ENCODE measurements at places on chromosomes 5 and 9. TPM values are rescaled to one million over a fixed set of nuclear protein-coding genes. Genes with fewer than 3 reads are reported as not detected.
A peak's percentile ranks its signal among the peaks of the same experiment; 100 is the strongest.

DNA sequence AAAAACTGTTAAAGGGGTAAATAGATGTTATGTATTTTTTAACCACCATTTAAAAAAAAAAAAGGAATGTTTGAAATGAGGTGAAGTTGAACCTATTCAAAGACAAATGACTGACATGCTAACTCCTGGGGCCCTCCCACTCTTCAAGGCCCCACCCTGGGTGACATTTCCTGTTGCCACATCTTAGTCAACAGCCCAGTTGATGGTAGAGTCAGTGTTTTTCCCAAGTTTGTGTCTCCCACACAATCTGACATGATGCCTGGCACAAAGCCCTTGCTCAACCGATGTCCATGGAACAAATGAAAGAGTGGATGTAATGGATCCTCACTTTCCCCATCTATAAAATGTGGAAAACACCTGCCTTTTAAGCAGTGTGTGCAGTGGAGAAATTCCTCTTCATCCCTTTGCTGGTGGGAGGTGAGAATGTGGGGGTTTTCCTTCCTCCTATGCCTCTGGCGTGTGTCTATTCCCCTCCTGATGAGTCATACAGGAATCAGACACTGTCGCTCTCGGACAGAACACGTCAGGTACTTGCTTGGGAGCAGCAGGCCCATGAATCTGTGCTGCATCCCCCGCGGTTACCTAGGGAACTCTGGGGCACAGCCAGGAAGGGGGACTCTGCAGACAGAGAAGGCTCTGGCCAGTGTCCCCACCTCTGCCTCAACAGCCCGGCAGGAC is 13.7 kb upstream of the ADRA1B start:
- peaks cover 2% of the 10 kb centered on the region for H3K27me3 ChIP-seq
- H3K4me1 ChIP-seq = no peaks in the 10 kb centered on the region
- H3K36me3 ChIP-seq = no peaks in the 10 kb centered on the region
- no peak overlapping the region for H3K27ac ChIP-seq

- H3K4me3 ChIP-seq = no peak overlapping the region
- no peaks in the 10 kb centered on the region for H3K27me3 ChIP-seq
- H3K27ac ChIP-seq = no peak overlapping the region
- peaks cover 18% of the 10 kb centered on the region for H3K36me3 ChIP-seq
- no peak for DNase-seq
These were observed 36.7 kb downstream of the RNF44 start for GRCh38 chr5:176500511-176500910.

DNA sequence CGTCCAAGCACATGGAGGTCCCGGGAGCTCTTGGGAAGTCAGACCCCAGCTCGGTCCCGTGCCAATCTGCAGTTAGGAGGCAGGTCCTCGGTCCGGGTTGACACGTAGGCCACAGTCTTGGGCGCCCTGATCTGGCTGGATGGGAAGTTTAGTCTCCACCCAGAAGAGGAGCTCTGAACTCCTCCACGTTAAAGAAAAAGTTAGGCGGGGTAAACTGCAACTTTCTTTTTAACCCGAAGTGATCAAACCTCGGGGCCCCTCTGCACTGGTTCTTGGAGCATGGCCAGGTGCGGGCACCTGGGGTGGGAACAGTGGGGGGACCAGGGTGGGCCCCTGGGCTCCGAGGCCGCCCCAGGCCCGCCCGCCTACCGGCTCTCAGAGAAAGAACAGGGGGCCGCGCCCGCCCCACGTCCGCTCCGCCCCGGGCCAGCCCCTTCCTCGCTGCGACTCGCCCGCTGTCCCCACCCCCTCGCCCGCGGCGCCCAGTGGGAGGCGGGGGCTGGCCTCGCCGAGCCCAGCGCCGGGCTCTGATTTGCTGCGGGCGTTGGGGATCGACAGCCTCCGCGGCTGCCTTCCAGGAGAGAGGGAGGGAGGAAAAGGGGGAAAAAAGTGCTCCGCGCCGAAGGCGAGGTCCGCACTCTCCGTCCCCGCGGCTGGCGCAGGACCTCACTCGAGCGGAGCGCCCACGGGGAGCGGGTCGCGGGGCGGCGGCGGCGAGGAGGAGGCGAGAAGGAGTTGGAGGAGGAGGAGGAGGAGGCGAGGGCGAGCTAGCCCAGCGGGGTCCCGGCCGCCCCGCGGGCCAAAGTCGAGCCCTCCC is at the start of gene COL5A1:
COL5A1 (plus strand) TSS at position 631 of the 817 bp plus-strand sequence. CDS start 385 bp downstream, outside the sequence.
- H3K4me3 ChIP-seq = peak within 1 kb of the TSS; percentile 83
- peak within 1 kb of the TSS; percentile 67 for H3K27ac ChIP-seq
- no peaks in the 10 kb centered on the region for H3K27me3 ChIP-seq
- DNase-seq = peak; percentile 93
- no peaks in the 10 kb centered on the region for H3K36me3 ChIP-seq

GRCh38 chr5:61790678-61791077 is 458.6 kb downstream of the ZSWIM6 start:
- no peaks in the 10 kb centered on the region for H3K4me1 ChIP-seq
- H3K4me3 ChIP-seq = no peak overlapping the region
- no peak overlapping the region for H3K27ac ChIP-seq

GRCh38 chr5:156402387-156402921 is 75.5 kb downstream of the SGCD start:
- no peak overlapping the region for H3K4me3 ChIP-seq
- no peaks in the 10 kb centered on the region for H3K27me3 ChIP-seq
- H3K27ac ChIP-seq = no peak overlapping the region

GRCh38 chr9:71250581-71250980 is 129.2 kb upstream of the TRPM3 start:
- no peaks in the 10 kb centered on the region for H3K4me1 ChIP-seq
- no peak overlapping the region for H3K27ac ChIP-seq
- H3K36me3 ChIP-seq = no peaks in the 10 kb centered on the region
- DNase-seq = no peak
- H3K27me3 ChIP-seq = peaks cover 4% of the 10 kb centered on the region
- no peak overlapping the region for H3K4me3 ChIP-seq

DNA sequence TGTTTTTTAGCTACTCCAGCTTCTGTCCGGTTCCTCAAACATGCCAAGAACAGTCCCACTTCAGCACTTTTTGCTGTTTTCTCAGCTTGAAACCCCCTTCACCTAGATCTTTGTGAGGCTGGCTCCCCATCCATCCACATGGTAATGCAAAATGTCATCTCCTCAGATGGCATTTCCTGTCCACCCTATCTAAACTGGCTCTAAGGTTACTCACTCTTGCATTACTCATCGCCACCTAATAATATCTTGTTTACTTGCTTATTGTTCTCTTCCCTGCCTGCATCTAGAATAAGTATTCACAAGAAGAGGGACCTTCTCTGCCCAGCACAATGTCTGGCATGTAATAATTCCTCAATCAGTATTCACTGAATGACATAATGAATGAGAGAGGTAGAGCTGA is 220.1 kb downstream of the FAM114A2 start:
- H3K27me3 ChIP-seq = no peaks in the 10 kb centered on the region
- H3K4me1 ChIP-seq = no peaks in the 10 kb centered on the region
- H3K36me3 ChIP-seq = no peaks in the 10 kb centered on the region
- H3K4me3 ChIP-seq = no peak overlapping the region
- H3K27ac ChIP-seq = no peak overlapping the region

DNA sequence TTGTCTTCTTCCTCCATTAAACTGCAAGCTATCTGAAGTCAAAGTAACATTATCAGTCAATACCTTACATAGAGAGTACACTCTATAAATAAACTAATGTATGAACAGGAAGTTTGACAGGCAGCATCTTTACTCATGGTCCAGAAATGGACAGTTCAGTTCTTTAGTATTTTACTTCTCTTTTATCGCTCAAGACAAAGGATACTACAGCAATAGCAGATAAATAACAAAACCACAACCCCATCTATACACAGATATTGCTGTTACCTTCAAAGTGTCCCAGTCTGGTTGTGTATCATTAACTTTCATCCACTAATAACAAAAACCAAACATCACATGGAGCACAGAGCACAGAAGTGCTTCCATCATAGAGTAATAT is 46.4 kb downstream of the SEMA5A start:
- H3K36me3 ChIP-seq = no peaks in the 10 kb centered on the region
- H3K27me3 ChIP-seq = no peaks in the 10 kb centered on the region
- no peak overlapping the region for H3K27ac ChIP-seq
- H3K4me1 ChIP-seq = no peaks in the 10 kb centered on the region
- no peak for DNase-seq

- no peak overlapping the region for H3K27ac ChIP-seq
- H3K36me3 ChIP-seq = no peaks in the 10 kb centered on the region
- H3K27me3 ChIP-seq = no peaks in the 10 kb centered on the region
- H3K4me3 ChIP-seq = no peak overlapping the region
These were observed 45.4 kb downstream of the HABP4 start for GRCh38 chr9:96495341-96495740.

- no peak overlapping the region for H3K4me3 ChIP-seq
- H3K4me1 ChIP-seq = no peaks in the 10 kb centered on the region
- no peaks in the 10 kb centered on the region for H3K27me3 ChIP-seq
- H3K36me3 ChIP-seq = no peaks in the 10 kb centered on the region
- H3K27ac ChIP-seq = no peak overlapping the region
These were observed 28.9 kb downstream of the NEURL1B start for GRCh38 chr5:172670005-172670402.

- peak overlapping the region; percentile 57 for H3K27ac ChIP-seq
- H3K4me3 ChIP-seq = no peak overlapping the region
- H3K36me3 ChIP-seq = no peaks in the 10 kb centered on the region
- H3K4me1 ChIP-seq = peaks cover 6% of the 10 kb centered on the region
- no peaks in the 10 kb centered on the region for H3K27me3 ChIP-seq
These were observed 30.4 kb downstream of the RANBP17 start for GRCh38 chr5:170892196-170892595.

GRCh38 chr9:83714329-83714728 is 6.6 kb upstream of the UBQLN1 start:
- H3K27ac ChIP-seq = no peak overlapping the region
- no peak overlapping the region for H3K4me3 ChIP-seq
- DNase-seq = peak; percentile 38
- no peaks in the 10 kb centered on the region for H3K36me3 ChIP-seq
- H3K27me3 ChIP-seq = no peaks in the 10 kb centered on the region

DNA sequence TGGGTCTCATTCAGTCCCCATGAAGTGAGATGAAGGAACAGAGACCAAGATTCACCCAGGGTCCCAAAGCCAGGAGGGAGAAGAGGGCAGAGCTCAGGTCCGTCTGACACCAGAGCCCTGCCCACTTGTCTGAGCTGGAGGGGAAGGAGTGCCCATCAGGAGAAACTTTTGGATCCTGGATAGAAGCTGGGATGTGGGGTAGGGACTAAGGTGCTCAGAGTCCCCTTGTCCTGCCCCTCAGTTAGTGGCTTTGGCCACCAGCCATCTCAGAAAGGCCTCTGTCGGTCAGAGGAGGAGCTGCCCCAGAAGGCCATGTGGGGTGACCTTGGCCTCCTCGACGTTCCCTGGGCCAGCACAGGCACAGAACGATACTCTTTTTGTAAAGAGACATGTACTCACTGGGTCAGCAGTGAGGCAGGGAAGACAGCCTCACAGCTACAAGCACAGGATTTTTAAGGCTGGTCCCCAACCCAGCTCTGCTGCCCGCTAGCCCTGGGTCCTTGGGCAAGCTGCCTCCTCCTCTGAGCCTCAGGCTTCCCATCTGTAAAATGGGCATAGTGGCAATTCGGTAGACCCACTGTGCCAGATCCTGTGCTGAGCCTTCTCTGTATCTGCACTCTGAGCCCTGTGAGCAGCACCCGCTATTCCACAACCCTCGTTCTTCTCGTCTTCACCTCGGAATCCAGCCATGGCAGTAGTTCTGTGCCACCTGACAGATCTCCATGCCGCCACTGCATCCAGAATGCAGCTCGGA is 49.4 kb downstream of the C9orf50 start:
- no peaks in the 10 kb centered on the region for H3K36me3 ChIP-seq
- no peaks in the 10 kb centered on the region for H3K27me3 ChIP-seq
- peaks cover 5% of the 10 kb centered on the region for H3K4me1 ChIP-seq

- H3K27me3 ChIP-seq = no peaks in the 10 kb centered on the region
- no peak overlapping the region for H3K4me3 ChIP-seq
- no peak overlapping the region for H3K27ac ChIP-seq
These were observed 11.8 kb downstream of the TRUB2 start for GRCh38 chr9:128310461-128310860.

DNA sequence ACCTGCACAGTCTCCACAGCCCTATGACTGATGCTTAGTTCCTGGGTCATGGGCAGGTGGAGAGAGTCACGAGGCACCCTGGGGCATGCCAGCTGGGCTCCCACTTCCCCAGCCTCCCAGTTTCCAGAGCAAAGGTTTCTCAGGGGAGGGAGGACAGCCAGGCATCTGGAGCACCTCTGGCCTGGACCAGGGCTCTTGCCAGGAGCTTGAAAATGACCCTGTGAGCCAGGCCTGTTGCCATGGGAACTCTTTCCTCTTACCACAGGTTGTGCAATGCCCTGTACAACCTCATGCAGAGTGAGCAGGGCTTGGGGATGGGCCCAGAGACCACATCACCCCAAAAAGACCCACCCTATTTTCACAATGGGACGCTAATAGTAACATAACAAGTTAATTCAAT is 113.1 kb downstream of the PSD2 start:
- peaks cover 35% of the 10 kb centered on the region for H3K27me3 ChIP-seq
- H3K4me3 ChIP-seq = no peak overlapping the region
- no peak for DNase-seq
- no peaks in the 10 kb centered on the region for H3K4me1 ChIP-seq

- H3K27ac ChIP-seq = no peak overlapping the region
- H3K4me1 ChIP-seq = peaks cover 5% of the 10 kb centered on the region
- H3K27me3 ChIP-seq = no peaks in the 10 kb centered on the region
- no peak overlapping the region for H3K4me3 ChIP-seq
These were observed 77.7 kb downstream of the PTCD2 start for GRCh38 chr5:72397836-72398235.

GRCh38 chr5:123122273-123122672 is 33.2 kb downstream of the PRDM6 start:
- no peaks in the 10 kb centered on the region for H3K36me3 ChIP-seq
- DNase-seq = no peak
- no peak overlapping the region for H3K27ac ChIP-seq
- H3K4me3 ChIP-seq = no peak overlapping the region

DNA sequence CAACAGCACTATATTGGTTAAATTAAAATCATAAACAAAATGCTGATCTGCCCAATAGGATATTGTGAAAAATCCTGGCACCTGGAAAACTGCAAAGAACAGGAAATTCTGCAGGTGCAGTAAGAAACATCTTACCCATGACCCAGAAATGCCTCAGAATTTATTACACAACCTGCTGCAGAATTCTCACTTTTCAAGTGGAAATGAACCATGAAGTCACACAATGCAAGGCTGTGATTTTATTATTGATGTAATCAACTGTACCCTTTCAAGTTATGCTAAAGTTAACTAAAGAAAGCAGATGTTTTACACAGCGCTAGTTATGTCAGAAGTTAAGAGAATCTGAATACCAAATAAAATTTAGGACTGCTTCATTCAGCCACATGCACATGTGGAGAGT is 6.0 kb downstream of the STRBP start:
- no peak overlapping the region for H3K4me3 ChIP-seq
- no peaks in the 10 kb centered on the region for H3K27me3 ChIP-seq
- H3K4me1 ChIP-seq = no peaks in the 10 kb centered on the region
- no peaks in the 10 kb centered on the region for H3K36me3 ChIP-seq

GRCh38 chr5:163569284-163569683 is 63.9 kb downstream of the MAT2B start:
- no peaks in the 10 kb centered on the region for H3K27me3 ChIP-seq
- H3K36me3 ChIP-seq = no peaks in the 10 kb centered on the region
- H3K4me3 ChIP-seq = no peak overlapping the region
- H3K4me1 ChIP-seq = peaks cover 47% of the 10 kb centered on the region
- peak; percentile 46 for DNase-seq
- no peak overlapping the region for H3K27ac ChIP-seq

Gene CER1
- total RNA-seq = not detected

Gene ZDHHC11
- 2.1 TPM for total RNA-seq

Gene MXD3
- 30.5 TPM for total RNA-seq

Gene IFNE
- total RNA-seq = 1.4 TPM

Gene PCDHA9
- not detected for total RNA-seq

Gene GPX8
- 147 TPM for total RNA-seq

Gene WWC1
- total RNA-seq = 0.91 TPM

Gene CDC14B
- 0.74 TPM for total RNA-seq

Gene EIF4EBP3
- 7.6 TPM for total RNA-seq
